ENCODE measurements at places on chromosomes 7 and 10. TPM values are rescaled to one million over a fixed set of nuclear protein-coding genes. Genes with fewer than 3 reads are reported as not detected.

DNA sequence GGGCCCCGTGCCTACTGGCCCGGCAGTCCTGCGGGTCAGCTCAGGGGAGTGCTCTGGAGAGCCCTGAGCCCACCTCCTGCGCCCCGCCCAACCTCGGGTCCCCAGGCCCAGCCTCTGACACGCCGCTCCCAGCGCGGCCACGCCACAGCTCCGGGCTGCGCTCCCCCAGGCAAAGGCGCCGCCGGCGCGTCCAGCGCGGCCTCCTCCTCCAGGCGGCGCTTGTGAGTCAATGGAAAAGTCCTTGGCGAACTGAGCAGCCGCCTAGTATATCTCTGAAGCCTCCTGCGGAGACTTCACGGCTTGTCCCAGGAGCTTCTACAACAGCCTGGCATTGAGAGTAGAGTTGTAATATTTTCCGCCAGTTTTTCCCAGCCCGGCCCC, 29.5 kb upstream of the BMS1 start:
- no peak overlapping the region for H3K27ac ChIP-seq
- peak; percentile 80 for DNase-seq
- no peaks in the 10 kb centered on the region for H3K4me1 ChIP-seq

- H3K27me3 ChIP-seq = no peaks in the 10 kb centered on the region
- peaks cover 50% of the 10 kb centered on the region for H3K4me1 ChIP-seq
- no peak overlapping the region for H3K4me3 ChIP-seq
- no peaks in the 10 kb centered on the region for H3K36me3 ChIP-seq
- peak; percentile 88 for DNase-seq
- H3K27ac ChIP-seq = peak overlapping the region; percentile 82
These were observed 134.3 kb downstream of the TAX1BP1 start for GRCh38 chr7:27873981-27874957.

DNA sequence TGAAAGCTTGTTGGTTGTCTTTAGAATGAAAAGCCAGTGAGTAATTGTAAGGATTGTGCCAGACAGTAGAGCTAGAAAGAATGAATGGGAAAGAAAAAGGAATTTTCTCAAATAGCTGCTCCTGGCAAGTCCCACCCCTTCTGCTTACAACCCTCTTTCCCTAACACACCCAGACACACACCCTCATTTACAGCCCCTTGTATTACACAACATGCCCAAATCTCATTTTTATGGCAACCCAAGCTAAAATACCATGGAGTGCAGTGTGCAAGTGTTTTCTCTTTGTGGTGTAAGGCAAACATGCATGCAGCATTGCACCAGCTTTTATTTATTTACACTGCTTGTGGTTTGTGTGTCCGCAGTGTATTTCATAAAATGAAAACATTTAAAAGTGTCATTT, 1.5 kb downstream of the PRKAR2B start:
- no peaks in the 10 kb centered on the region for H3K27me3 ChIP-seq
- H3K4me1 ChIP-seq = peaks cover 8% of the 10 kb centered on the region
- H3K4me3 ChIP-seq = no peak overlapping the region
- no peaks in the 10 kb centered on the region for H3K36me3 ChIP-seq
- DNase-seq = no peak
- no peak overlapping the region for H3K27ac ChIP-seq

GRCh38 chr10:123567984-123568739, 98.0 kb upstream of the GPR26 start:
- H3K27me3 ChIP-seq = no peaks in the 10 kb centered on the region
- H3K36me3 ChIP-seq = no peaks in the 10 kb centered on the region
- no peak overlapping the region for H3K4me3 ChIP-seq

CEP41 gene
- total RNA-seq = 6.2 TPM

OGA gene
- total RNA-seq = 29.6 TPM

GRCh38 chr10:99610221-99610620, 10.0 kb downstream of the SLC25A28 start:
- no peaks in the 10 kb centered on the region for H3K4me1 ChIP-seq
- no peak overlapping the region for H3K4me3 ChIP-seq
- no peak overlapping the region for H3K27ac ChIP-seq
- no peaks in the 10 kb centered on the region for H3K36me3 ChIP-seq
- DNase-seq = no peak
- no peaks in the 10 kb centered on the region for H3K27me3 ChIP-seq

DNA sequence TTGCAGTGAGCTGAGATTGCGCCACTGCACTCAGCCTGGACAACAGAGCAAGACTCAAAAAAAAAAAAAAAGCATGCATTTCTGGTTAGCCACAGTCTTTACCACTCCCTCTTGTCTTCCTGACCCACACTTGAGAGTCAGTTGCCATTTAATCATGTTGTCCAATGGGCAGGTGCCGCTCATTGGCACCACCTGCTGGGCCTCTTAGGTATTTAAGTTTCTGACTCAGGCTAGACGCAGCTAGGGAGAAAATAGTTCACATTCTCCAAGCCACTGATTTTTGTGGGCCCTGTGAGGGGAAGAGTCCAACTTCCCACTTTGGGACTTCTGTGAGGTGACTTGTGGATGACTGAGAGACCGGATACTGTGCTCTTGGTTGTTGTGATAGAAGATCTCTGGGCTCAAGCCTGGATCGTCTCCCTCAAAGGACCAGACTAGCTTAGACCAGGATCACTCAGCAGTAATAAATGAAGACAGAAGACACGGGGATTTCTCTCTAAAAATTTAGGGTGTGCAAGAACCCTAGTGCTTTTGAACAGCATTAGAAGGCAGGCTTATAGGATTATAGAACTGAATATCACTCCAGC, 26.8 kb upstream of the SORCS3 start:
- no peaks in the 10 kb centered on the region for H3K36me3 ChIP-seq
- H3K4me1 ChIP-seq = no peaks in the 10 kb centered on the region
- DNase-seq = no peak
- H3K27me3 ChIP-seq = no peaks in the 10 kb centered on the region
- H3K4me3 ChIP-seq = no peak overlapping the region

DNA sequence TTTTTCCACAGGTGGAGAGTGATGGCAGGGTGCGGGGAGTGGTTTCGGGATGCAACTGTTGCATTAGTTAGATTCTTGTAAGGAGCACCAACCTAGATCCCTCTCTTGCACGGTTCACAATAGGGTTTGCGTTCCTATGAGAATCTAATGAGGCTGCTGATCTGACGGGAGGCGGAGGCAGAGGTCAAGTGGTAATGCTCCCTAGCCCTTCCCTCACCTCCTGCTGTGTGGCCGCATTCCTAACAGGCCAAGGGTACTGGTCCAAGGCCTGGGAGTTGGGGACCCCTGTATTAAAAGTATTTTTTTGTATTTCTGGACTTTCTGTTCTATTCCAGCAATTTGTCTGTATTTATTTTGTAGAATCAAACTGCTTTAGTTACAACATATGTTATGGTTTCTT, 7.2 kb downstream of the CBLL1 start:
- H3K27me3 ChIP-seq = no peaks in the 10 kb centered on the region
- H3K4me3 ChIP-seq = no peak overlapping the region
- H3K27ac ChIP-seq = no peak overlapping the region
- no peak for DNase-seq
- H3K4me1 ChIP-seq = peaks cover 11% of the 10 kb centered on the region

EPHB6 gene
- 24.2 TPM for total RNA-seq

TBXAS1 gene
- total RNA-seq = 8.0 TPM

GRCh38 chr10:132500781-132501415, 36.7 kb upstream of the INPP5A start:
- H3K27ac ChIP-seq = no peak overlapping the region
- DNase-seq = no peak
- no peaks in the 10 kb centered on the region for H3K4me1 ChIP-seq
- H3K4me3 ChIP-seq = no peak overlapping the region

GRCh38 chr10:51244748-51245490, 170.6 kb downstream of the PRKG1 start:
- no peak overlapping the region for H3K4me3 ChIP-seq
- H3K27ac ChIP-seq = no peak overlapping the region
- H3K4me1 ChIP-seq = peaks cover 4% of the 10 kb centered on the region

DNA sequence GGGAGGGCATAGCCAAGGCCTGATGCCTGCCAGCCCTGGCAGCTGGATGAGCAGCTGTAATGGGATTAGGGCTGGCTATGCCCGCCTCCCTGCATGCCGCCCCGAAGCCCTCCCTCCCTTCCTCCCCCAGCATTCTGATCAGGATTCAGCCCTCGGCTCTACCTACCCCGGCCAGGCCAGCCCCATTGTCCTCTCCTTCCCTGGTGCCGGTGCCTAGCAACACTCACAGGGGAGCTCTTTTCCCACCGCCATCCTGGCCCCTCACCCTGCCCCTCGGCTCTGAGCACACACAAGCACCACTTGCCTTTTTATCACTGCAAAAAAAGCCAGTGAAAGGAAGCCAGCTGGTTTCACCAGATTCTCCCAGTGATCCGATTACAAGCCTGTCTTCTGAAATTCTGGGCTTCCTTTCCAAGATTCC, 9.0 kb upstream of the ADCYAP1R1 start:
- H3K4me1 ChIP-seq = no peaks in the 10 kb centered on the region
- no peak overlapping the region for H3K27ac ChIP-seq
- no peaks in the 10 kb centered on the region for H3K36me3 ChIP-seq

DNA sequence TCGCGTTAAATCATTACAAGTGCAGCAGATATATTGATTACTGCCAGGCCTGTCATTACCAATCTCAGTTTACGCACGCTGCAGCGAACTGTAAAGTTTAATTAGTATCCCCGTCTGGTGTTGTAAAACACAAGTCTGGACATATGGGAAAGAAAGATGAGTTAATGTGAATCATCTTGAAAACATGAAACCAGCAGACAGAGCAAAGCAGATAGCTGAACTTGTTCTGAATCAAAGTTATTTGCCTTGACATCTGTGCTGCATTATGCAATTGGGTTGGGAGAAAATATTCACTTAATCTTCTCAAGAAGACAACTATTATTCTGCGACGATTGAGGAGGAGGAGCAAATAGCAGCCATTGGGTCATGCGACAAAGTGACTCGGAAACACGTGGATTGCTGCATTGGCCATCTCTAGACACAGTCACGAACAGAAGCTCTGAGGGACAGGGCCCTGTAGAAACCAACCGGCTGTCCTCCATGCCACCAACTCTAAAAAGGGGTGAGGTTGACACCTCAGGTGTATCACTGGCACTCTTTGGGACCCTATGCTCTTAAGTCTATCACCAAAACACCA, 156.3 kb upstream of the C7orf33 start:
- no peaks in the 10 kb centered on the region for H3K27me3 ChIP-seq
- no peaks in the 10 kb centered on the region for H3K4me1 ChIP-seq
- no peaks in the 10 kb centered on the region for H3K36me3 ChIP-seq
- no peak overlapping the region for H3K27ac ChIP-seq
- DNase-seq = no peak

FOXP2 gene
- 10.5 TPM for total RNA-seq

GRCh38 chr7:157903710-157904109, 566.9 kb downstream of the DNAJB6 start:
- no peak overlapping the region for H3K27ac ChIP-seq
- H3K4me1 ChIP-seq = no peaks in the 10 kb centered on the region
- H3K36me3 ChIP-seq = no peaks in the 10 kb centered on the region
- H3K4me3 ChIP-seq = no peak overlapping the region

DNA sequence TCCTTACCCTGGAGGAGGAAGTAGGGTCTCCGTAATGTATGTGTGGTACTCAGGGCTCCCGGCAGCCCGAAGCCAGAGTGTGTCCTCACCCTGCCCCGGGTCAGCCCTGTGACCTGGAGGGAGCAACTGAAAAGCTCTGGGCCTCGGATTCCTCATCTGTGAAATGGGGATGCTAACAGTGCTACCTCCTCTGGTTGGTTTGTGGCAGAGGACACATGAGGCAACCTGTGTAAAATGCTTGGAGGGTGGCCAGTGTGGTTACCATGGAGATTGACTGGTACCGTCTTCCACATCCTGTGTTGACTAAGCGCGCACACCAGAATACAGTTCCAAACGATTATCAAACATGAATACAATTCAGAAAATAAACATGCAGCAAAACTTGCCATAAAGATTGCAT, 163.8 kb upstream of the KLF6 start:
- no peak overlapping the region for H3K27ac ChIP-seq
- H3K4me3 ChIP-seq = no peak overlapping the region
- no peaks in the 10 kb centered on the region for H3K36me3 ChIP-seq
- no peak for DNase-seq
- H3K4me1 ChIP-seq = no peaks in the 10 kb centered on the region
- no peaks in the 10 kb centered on the region for H3K27me3 ChIP-seq

PIP gene
- not detected for total RNA-seq

DNA sequence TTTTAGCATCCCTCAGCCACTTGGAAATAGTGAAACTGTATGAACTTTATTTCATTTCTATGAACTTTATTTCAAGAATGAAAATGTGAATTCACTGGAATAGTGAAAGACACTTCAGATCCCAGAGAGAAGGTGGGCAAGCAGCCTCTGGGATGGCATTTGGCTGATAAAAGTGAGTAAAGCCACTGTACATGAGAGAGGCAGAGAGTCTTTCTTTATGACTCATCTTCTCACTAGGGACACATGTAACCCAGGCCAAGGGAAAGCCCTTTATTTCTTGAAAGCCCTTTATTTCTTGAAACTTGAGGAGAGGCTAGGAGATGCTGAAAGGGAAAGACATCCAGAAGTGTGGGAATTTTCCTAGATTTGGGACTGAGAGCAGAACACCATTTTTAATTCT, 148.9 kb upstream of the SMIM30 start:
- no peak overlapping the region for H3K27ac ChIP-seq
- no peaks in the 10 kb centered on the region for H3K27me3 ChIP-seq
- no peaks in the 10 kb centered on the region for H3K36me3 ChIP-seq
- no peak for DNase-seq

SKAP2 gene
- 6.3 TPM for total RNA-seq

- no peaks in the 10 kb centered on the region for H3K27me3 ChIP-seq
- H3K4me3 ChIP-seq = no peak overlapping the region
- no peak for DNase-seq
- H3K27ac ChIP-seq = no peak overlapping the region
- no peaks in the 10 kb centered on the region for H3K36me3 ChIP-seq
These were observed 59.3 kb downstream of the C10orf105 start for GRCh38 chr10:71660313-71660712.

GRCh38 chr10:61108915-61109314, 164.9 kb upstream of the RHOBTB1 start:
- H3K4me3 ChIP-seq = no peak overlapping the region
- no peaks in the 10 kb centered on the region for H3K27me3 ChIP-seq
- no peaks in the 10 kb centered on the region for H3K4me1 ChIP-seq
- H3K27ac ChIP-seq = no peak overlapping the region

DNA sequence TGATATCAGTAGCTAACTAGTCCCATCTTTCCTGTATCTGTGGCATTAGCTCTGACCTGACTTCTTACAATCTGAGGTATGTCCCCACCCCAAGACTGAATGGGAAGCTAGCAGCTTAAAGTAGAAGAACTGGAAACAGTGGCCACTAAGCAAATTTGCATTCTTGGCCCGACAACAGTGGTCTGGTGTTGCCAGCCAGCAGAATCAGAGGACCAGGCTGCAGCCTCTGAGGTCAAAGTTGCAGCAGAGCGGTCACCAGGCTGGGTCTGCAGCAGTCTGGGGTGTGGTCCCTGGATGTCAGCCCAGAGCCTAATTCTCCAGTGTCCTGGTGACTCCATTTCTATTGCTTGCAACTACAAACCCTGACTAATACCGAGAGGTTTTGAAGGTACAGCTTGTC, 26.3 kb downstream of the FAM107B start:
- H3K4me3 ChIP-seq = no peak overlapping the region
- H3K36me3 ChIP-seq = no peaks in the 10 kb centered on the region
- H3K27me3 ChIP-seq = no peaks in the 10 kb centered on the region
- H3K4me1 ChIP-seq = peaks cover 18% of the 10 kb centered on the region

SPDYE2B gene
- total RNA-seq = not detected

Measured in pancreas (tissue), 10 donors.